Uterine smooth muscle cell (primary cell): ENCODE measurements at places on chromosomes 4 and X. TPM values are rescaled to one million over a fixed set of nuclear protein-coding genes. Genes with fewer than 3 reads are reported as not detected.

TCEAL7 gene
- 44.3 and 50.5 TPM in 2 replicates for total RNA-seq

EGF gene
- 1.3 and 1.9 TPM in 2 replicates for total RNA-seq

TRAM1L1 gene
- total RNA-seq, result 3.2 and 4.6 TPM in 2 replicates

CLDN22 gene
- not detected in 2 replicates for total RNA-seq

MAGEA9B gene
- not detected in 2 replicates for total RNA-seq

RRH gene
- total RNA-seq, result 0.22 TPM in 1 of 2 replicates, not detected in the other

SPANXN3 gene
- not detected in 2 replicates for total RNA-seq

GCNA gene
- total RNA-seq, result 1.9 and 2.9 TPM in 2 replicates

NONO gene
- 400 and 456 TPM in 2 replicates for total RNA-seq

GLUD2 gene
- total RNA-seq, result 1.2 and 2.0 TPM in 2 replicates

CLGN gene
- 29.0 and 37.6 TPM in 2 replicates for total RNA-seq

POLR2B gene
- 140 and 161 TPM in 2 replicates for total RNA-seq
